Dermis blood vessel endothelial cell (primary cell): ENCODE measurements at places on chromosomes 16 and 17. TPM values are rescaled to one million over a fixed set of nuclear protein-coding genes. Genes with fewer than 3 reads are reported as not detected.

- DNase-seq: no peak
Observed at GRCh38 chr16:89472711-89473075, 17.7 kb downstream of the ANKRD11 start.

GRCh38 chr17:2880050-2880449 is 83.8 kb downstream of the RAP1GAP2 start:
- DNase-seq: no peak

- DNase-seq: peak; percentile 42
Observed at GRCh38 chr16:84635702-84636101, 12.6 kb upstream of the KLHL36 start.

Gene CNGB1
- not detected in 2 replicates for total RNA-seq

Gene CCL5
- 0.17 TPM in 1 of 2 replicates, not detected in the other for total RNA-seq
